ENCODE measurements at places on chromosomes 3 and 15.
A peak's percentile ranks its signal among the peaks of the same experiment; 100 is the strongest.

DNA sequence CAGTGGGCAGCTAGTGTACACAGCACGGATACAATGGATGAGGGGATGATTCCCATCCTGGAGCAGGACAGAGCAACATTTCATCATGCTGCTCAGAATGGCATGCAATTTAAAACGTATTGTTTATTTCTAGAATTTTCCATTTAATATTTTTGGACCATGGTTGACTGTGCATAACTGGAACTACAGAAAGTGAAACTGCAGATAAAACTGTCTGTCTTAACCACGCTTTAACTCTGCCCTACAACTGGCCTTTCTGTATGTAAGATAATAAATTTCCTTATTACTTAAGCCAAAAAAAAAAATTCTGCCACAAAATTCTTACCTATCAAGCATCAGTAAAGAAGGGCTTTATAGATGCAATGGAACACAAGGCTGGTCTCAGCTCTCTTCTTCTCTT lies 33.4 kb downstream of the AP3S2 start:
- no peak for DNase-seq

GRCh38 chr15:75002398-75002797 lies 7.0 kb downstream of the SCAMP5 start:
- no peak for DNase-seq

GRCh38 chr3:69180869-69181591 lies 58.6 kb upstream of the LMOD3 start:
- DNase-seq, result no peak

DNA sequence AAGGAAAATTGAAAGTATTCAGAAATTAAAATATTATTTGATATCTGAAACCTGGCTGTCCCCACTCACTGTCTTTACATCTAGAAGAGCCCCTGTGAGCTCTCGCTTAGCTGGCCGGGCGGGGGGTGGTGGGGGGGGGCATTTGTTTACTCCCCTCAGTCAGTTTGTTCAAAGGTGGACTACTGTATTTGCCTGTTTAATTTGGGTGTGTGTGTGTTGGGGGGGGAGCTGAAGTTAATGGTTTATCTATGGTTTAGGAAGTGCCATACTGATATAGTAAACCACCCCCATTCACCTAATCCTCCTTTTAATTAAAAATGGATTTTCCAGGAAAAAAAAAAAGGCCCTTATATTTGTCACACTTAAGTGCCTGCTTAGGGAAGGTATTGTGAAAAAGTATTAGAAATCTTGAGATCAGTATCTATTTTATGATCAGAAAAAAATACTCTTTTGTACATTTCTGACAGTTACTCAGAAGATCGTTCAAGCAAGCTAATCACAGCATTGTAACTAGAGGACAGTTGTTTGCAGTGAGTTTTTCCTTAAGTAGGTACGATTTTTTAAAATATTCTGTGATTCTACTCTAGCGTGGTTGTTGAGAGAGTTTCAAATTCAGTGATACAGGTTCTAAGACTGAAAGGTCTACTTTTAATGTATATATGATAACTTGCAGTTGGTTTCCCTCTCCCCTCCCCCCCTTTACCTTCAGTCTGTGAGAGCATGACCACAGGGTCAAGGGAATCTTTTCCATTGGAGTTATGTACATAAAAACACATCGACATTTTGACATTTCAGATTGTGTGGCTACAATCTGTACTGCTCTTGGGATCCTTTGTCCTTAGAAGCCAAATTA lies 8.5 kb downstream of the NR2F2 start:
- DNase-seq, result no peak

- DNase-seq, result peak; percentile 68
These were observed 817 bp upstream of the PLXNA1 start for GRCh38 chr3:126982126-126982470.

GRCh38 chr15:38299216-38299615 lies 46.6 kb downstream of the SPRED1 start:
- DNase-seq, result no peak

- no peak for DNase-seq
These were observed 397.1 kb downstream of the TIGIT start for GRCh38 chr3:114690911-114691310.

DNA sequence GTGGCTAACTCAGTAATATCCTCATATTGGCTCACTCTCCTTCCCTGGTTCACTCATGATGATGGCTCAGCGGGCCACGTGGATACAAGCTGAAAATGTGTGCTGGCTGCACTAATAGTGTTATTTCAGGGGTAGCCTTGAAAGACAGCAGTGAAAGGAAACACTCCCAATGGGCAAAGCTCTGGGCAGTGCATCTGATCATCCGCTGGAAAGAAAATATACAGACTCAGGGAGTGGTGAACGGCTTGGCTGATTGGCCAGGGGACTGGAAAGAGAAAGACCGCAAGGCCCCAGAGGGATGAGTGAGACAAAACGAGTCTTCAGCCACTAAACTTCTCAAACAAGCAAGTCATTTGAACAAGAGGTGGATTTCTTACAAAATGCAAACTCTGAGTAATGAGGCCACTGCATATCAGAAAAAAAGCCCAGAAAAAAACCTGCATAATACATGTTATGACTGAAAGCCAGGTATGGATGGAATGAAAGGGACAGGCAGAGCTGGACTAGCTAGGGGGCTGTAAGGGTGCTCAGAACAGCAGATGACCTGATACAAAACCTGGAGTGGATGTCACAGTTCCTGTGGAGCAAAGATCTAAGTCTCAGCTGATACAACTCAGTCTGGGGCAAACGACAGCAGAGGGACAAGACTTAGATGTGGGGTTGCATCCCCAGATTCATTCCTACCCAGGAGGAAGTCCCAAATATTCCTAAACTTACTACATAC lies 33.3 kb downstream of the CMTM6 start:
- DNase-seq, result no peak

DNA sequence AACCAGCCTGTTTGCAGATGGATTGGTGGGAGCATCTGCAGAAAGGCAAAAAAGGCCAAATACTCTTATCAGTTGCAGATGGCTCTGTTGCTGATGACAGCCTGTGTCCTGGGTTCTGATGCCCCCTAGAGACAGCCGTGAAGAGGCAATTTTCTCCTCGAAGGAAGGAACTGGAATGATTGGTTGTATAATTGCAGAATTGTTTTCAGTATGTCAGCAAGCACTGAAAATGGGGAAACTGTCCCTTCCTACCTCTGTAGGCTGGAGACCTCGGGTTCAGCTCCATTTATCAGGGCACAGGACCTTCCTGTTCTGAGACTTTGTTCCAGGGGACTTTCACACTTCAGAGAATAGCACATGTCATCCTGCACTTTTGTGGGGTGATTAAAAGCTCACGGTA lies 103.0 kb downstream of the PGPEP1L start:
- peak; percentile 86 for DNase-seq

DNA sequence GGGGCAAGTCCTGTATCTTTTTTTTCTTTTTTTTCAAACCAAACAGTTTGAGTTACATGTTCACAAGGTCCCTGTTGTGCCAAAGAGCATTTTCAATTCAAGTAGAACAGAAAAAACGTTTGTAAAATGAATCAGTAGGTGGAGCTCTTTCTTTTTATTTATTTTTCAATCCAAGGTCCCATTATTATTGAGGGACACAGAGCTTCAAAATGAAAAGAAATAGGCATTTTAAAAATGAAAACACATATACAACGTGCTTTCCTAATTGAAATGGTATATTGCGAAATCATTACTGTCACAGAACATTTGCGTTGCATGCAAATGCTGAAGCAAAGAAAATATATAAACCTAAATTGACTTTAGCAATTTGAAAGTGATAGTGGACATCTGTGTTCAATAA lies 711.0 kb downstream of the MECOM start:
- DNase-seq, result no peak

- DNase-seq, result peak; percentile 9
These were observed 42.4 kb upstream of the ETV5 start for GRCh38 chr3:186151077-186151971.

DNA sequence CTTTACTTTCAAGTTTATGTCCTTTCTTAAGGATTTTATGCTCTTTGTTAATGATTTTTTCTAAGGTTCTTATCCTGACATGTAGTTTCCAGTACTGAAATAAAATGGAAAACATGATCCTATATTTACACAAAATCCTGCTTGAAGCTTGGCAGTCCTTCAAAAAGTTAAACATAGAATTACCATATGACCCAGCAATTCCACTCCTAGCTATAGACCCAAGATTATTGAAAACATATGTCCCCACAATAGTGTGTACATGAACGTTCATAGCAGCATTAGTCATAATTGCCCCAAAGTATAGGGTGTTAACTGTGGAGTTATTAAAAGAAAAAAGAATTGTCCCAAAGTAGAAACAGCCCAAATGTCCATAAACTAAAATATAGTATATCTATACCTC lies 33.2 kb downstream of the ITGB5 start:
- DNase-seq, result no peak

- DNase-seq, result no peak
These were observed 266.2 kb downstream of the NLGN1 start for GRCh38 chr3:173663696-173664111.

GRCh38 chr3:109995377-109995776 lies 658.0 kb upstream of the DPPA4 start:
- no peak for DNase-seq

- DNase-seq, result no peak
These were observed 3.6 kb upstream of the LDHAL6B start for GRCh38 chr15:59203008-59203407.

GRCh38 chr3:74445541-74445940 lies 168.9 kb downstream of the CNTN3 start:
- DNase-seq, result no peak

- DNase-seq, result no peak
These were observed at the start of gene CLSTN2 for GRCh38 chr3:139935016-139935865. TSS of gene CLSTN2 (plus strand) at chr3:139935185.

- DNase-seq, result no peak
These were observed 31.9 kb downstream of the SMAD6 start for GRCh38 chr15:66733976-66734375.

DNA sequence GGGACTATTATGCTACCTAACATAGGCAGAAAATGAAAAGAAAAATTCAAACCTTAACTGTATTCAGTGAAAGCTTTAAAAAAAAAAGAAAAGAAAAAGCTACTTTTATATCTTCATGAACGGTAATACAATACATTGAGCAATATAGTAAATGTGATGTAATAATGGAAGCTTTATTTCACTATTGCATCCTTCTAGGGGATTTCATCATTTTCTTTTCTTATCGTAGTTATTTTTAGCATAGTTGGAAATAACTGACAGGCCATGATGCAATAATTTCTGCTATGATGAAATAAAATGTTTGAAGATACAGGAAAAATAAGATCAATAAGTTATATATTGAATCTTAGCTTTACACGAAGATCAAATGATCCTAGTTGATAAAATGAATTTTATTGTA lies 40.3 kb upstream of the ZCWPW2 start:
- no peak for DNase-seq

DNA sequence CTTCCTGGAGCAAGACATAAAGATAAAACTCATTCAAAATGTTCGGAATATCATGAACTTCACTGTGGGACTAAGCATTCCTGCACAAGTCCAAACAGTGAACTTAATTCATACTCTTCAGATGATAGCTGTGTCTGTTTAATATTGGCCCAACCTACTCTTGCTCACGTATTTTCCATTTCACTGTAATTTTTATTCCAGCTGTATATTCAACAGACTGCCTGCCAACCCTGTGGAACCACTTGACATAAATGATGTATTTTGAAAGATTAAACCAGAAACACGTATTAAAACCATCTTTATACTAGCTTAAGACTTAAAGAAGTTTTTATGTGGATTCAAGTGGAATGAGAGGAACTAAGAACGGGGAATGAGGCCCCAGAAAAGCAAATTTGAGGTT lies 172.5 kb downstream of the TMEM108 start:
- DNase-seq, result no peak

- no peak for DNase-seq
These were observed 130.9 kb downstream of the CHSY1 start for GRCh38 chr15:101120987-101121386.

- DNase-seq, result no peak
These were observed 83.8 kb upstream of the DPH6 start for GRCh38 chr15:35629766-35630165.

- no peak for DNase-seq
These were observed 30.4 kb upstream of the RBP2 start for GRCh38 chr3:139506766-139507165.

- no peak for DNase-seq
These were observed 278.3 kb downstream of the CHL1 start for GRCh38 chr3:474828-475227.
